Osteocyte (in vitro differentiated cells): ENCODE measurements at places on chromosomes 7 and 10. TPM values are rescaled to one million over a fixed set of nuclear protein-coding genes. Genes with fewer than 3 reads are reported as not detected.

Gene SPDYE9
- not detected in 2 replicates for total RNA-seq

Gene CADPS2
- total RNA-seq: 0.81 and 1.0 TPM in 2 replicates

Gene BLNK
- not detected in 2 replicates for total RNA-seq

Gene GRK5
- 43.2 and 45.9 TPM in 2 replicates for total RNA-seq

Gene FGFR2
- total RNA-seq: 8.0 and 10.3 TPM in 2 replicates

Gene ADAP1
- 5.8 and 7.0 TPM in 2 replicates for total RNA-seq

Gene TRIL
- 3.5 and 4.0 TPM in 2 replicates for total RNA-seq

Gene EBLN1
- total RNA-seq: not detected in 2 replicates

Gene CPN1
- total RNA-seq: not detected in 2 replicates

Gene TRAPPC14
- total RNA-seq: 18.2 and 20.3 TPM in 2 replicates

Gene BEND7
- total RNA-seq: 6.7 and 12.4 TPM in 2 replicates

Gene CDC14C
- total RNA-seq: not detected in 2 replicates

GRCh38 chr7:129875745-129876411, 76.9 kb downstream of the UBE2H start:
- DNase-seq: no peak

DNA sequence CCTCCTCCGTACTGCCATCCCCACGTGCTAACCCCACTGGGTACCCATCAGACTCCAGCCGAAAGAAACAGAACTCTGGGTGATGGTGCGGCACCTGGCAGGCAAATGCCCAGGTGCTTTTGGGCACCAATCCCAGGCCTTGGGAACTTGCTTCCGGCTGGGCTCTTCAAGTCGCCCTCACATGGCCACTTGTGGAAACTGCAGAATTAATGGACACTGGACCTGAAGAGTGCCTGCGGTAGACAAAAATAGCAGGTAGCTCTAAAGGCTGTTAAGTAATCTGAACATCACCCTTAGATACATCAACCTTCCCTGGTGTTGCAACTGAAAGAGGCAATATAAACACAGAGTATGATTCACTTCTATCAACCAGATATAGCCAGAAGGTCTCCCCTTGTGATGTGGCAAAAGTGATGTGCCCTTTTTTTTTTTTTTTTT, 644.4 kb downstream of the GRM8 start:
- no peak for DNase-seq

GRCh38 chr7:103717574-103717973, 271.6 kb upstream of the SLC26A5 start:
- no peak for DNase-seq

- no peak for DNase-seq
Measured at GRCh38 chr10:30387646-30388243, 38.7 kb upstream of the MTPAP start.

GRCh38 chr7:158164101-158165095, 423.2 kb downstream of the PTPRN2 start:
- no peak for DNase-seq

DNA sequence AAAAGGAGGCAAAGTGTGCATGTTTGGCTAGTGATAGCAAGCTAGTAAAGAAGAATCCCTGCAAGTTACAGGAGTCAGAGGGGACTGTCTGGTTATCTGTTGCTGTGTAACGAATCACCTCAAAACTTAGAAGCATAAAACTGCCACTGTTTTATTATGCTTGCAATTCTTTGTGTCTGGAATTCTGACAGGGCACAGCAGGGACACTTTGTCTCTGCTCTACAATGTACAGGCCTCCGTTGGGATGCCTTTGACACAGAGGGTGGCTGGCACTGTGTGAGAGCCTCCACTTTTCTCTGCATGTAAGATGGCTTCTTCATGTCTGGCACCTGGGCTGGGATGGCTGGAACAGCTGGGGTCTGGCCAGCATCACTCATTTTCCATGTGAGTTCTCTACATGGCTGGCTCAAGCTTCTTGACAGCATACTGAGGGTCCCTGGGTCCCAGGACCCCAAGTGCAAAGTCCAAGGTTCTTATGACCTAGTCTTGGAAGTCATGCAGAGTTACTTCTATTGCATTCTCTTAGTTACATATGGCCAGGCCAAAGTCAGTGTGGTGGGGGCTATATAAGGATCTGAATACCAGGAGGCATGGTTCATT, 276.9 kb downstream of the RPS24 start:
- DNase-seq: peak; percentile 59

DNA sequence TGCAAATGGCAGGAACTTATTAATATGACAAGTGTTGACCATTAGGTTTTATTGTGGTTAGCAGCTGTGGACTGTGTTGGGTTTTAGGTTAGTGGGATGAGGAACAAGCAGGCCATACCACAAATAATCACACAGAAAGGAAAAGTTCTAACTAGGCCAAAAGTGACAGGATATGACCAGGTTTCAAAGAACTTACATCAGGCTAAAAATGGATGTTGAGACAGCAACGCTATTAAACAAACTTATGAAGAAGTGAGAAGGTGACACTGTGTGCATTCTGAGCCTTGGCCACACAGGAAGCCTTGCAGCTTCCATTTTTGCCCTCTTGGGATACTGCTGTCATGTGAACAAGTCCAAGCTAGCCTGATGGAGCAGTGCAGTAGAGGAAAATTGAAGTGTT, 568.8 kb downstream of the HTR7 start:
- DNase-seq: no peak

DNA sequence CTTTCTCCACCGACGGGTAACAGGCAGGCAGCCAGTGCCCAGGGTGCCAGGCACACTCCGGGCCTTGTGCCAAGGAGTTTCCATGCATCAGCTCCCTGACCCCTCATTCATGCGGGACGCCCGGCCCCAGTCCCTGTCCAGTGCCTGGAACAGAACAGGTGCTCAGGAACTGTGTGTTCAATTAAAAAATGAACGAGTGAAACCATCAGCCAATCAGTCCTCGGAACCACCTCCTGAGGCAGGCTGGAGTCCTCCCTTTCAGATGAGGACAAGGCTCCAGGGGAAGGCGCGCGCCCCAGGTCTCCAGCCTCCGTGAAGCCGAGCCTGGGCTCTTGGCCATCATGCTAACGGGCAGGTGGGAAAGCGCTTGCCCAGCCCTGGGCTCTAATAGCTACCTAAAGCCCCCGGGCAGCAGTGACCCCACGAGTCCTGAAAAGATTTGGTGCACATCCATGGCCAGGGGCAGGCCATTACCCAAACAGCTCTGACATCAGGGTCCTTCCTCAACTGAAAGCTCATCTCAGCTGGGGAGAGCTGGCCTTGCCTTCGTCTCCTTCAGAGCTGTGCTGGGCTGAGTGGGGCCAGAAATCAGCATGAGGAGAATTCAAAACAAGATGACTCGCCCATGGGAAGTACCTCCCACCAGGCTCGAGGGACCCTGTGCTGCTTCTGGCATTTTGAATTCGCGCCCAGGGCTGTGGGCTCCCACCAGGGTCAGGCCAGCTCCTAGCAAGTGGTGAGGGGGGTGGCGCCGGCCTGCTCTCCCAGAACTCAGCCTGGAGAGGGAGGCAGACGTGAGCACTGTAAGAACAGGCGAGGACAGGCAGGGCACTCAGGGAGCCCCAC, 200.5 kb downstream of the MAD1L1 start:
- no peak for DNase-seq

DNA sequence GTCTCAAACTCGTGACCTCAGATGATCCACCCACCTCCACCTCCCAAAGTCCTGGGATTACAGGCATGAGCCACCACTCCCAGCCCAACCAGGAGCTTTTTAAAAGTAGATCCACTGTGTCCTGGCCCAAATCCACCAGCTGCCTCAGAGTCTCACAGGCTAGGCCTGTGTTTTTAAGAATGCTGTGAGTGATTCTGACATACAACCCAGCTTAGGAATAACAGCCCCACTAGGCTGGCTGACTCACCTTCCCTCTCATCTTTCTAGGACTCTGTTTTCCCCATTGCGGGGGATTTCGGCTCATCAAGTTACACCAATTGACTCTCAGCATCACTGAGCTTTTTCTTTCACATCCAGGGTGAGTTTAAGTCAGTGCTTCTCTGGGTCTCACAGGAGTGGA, 207.6 kb downstream of the SKIDA1 start:
- DNase-seq: no peak

- DNase-seq: no peak
Measured at GRCh38 chr10:111709603-111710002, 474.0 kb downstream of the GPAM start.

GRCh38 chr10:30820261-30820991, 190.9 kb upstream of the LYZL2 start:
- no peak for DNase-seq

GRCh38 chr7:108455551-108455997, 662 bp downstream of the NRCAM start:
- DNase-seq: no peak

- DNase-seq: no peak
Measured at GRCh38 chr10:129888784-129889616, 75.1 kb downstream of the EBF3 start.

DNA sequence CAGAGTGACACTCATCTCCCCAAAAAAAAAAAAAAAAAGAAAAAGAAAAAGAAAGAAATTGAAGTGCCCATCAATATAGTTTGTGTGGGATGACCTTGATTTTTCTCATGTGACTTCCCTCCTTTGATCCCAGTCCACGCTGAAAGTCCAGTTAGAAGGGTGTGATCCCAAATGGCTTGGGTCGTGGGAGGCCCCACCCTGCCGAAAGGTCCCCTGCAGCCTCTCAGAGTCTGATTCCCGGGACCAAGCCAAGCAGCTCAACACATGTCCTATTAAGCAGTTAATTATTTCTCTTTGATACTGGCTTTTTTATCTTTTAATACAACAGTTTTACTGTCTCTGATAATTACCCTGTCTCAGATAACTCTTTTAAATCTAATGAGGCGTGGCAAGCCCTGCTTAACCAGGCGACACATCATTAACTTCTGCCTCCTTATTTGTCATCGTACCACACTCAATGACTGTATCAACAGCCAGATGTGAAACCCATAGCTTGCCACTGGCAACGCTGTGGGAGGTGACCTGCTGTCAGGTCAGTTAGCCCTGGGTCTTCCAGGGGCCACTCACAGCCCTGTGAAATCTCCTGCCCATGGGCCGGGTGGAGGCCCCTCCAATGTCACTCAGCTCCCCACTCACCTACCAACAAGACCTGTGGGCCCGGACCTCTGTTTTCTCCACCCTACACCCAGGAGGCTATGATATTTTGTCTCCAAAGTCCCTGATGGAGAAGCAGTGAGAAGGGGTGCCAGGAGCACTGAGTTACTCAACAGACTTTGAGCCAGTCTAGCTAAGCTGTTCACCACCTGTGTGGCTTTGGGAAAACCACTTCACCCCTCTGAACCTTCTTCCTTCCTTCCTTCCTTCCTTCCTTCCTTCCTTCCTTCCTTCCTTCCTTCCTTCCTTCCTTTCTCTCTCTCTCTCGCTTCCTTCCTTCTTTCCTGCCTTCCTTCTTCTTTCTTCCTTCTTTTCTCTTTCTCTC, 110.0 kb upstream of the SFMBT2 start:
- no peak for DNase-seq

DNA sequence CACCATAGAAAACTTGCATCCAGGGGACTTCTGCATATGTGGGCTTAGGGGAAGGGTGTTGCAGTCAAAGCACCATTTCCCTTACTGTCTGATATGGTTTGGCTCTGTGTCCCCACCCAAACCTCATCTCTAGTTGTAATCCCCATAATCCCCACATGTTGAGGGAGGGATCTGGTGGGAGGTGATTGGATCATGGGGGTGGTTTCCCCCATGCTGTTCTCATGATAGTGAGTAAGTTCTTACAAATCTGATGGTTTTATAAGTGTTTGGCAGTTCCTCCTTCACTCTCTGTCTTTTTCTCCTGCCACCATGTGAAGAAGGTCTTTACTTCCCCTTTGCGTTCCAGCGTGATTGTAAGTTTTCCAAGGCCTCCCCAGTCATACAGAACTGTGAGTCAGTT, 177.4 kb downstream of the ADK start:
- DNase-seq: no peak

GRCh38 chr10:64430690-64431323, 909.6 kb downstream of the REEP3 start:
- DNase-seq: no peak

DNA sequence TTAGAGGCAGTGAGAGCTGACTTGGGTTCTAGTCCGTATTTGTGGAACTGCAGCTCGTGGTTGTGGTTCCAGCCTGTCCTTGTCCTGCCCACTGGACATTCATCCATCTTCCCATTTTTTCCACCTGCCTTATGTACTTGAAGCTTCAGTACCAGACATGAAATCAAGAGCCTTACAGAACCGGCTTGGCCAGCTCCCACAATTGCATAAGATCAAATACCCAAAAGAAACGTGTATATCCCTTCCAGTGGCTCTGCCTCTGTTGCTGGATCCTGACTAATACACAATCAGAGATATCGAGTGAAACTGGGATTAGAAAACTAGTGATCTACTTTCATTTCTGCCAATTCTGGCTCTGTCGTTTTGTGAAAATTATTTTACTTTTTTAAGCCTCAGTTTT, 23.8 kb upstream of the LIPA start:
- DNase-seq: no peak

DNA sequence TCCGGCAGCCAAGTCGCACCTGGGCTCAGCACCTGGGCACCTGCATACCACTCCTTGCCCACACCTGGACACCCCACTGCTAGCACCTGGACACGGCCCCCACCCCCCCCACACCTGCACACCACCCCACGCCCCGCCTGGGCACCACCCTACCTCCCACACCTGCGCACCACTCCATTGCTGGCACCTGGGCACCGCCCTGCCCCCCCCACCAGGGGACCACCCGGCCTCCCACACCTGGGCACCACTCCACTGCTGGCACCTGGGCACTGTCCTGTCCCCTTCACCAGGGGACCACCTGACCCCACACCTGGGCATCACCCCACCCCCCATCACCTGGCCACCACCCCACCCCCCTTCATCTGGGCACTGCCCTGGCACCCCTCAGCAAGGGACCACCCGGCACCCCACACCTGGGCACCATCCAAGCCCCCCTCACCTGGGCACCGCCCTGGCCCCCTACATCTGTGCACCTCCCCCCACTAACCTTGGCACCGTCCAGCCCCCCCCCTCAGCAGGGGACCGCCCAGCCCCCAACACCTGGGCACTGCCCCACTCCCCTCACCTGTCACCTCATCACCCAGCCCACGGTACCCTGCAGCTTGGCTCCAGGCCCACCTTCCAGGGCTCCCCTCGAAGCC, 33.8 kb upstream of the RNF32 start:
- no peak for DNase-seq

- no peak for DNase-seq
Measured at GRCh38 chr7:54166419-54166818, 375.8 kb upstream of the VSTM2A start.

GRCh38 chr7:151091431-151091830, 5.2 kb downstream of the AGAP3 start:
- no peak for DNase-seq

DNA sequence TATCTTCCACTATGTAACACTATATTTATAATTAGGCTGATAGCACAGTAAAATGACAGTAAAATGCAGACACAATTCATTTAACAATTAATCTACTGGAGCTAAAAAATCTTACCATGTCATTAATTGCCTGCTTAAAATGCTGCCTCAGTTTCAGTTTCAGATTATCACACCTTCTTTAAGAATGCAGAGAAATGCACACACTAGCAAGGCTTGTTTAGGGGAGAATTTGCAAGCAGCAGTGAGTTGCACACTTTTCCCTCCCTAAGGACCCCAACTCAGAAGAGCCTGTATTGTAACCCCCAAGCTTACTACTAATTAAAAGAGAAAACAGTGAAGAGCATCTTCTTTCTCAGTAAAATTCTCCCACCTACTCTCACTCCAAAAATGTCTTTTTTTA, 79.7 kb upstream of the KCNIP2 start:
- no peak for DNase-seq
